ENCODE measurements at places on chromosomes 11 and 22. TPM values are rescaled to one million over a fixed set of nuclear protein-coding genes. Genes with fewer than 3 reads are reported as not detected.

Gene MTCH2
- 47.9 TPM for total RNA-seq

DNA sequence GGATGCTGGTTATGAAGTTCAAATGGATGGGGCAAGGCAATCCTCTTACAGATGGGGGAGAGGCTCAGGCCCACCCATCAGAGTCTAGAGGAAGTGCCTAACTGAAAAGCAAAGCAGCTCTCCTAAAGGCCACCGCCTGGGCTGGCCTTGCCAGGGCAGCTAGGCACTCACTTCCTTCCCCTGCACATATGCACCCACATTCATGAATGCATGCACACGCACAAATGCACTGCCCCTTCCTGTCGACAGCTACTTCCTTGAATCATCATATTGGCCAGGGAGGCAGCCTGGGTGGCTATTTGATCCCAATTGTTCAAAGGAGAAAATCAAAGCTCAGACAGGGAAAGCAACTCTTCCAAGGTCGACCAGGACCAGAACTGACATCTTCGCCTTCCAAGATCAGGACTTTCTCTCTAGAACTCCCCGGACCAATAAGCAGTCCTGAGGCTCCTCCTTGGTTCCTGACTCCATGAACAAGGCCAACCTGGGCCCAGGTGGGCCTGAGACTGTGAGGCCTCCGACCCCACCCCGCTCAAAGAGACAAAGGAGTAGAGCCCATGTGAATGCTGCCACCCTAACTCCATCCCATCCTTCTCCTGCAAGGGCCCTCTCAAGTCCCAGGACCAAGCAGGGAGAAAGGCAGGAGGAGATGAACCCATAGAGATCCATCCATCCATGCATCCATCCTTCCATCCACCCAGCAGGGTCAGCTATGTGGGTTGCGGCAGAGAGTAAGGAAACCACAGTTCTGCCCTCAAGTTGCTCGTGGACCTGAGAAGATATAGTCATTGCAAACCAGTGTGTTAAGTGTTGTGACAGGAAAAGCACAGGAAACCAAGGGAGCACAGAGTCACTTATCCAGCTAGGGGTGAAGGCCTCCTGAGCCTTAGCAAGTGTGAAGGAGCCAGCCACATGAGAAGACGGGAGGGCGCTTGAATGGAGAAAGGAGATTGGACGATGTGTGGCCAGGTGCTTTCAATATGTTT is 35.4 kb upstream of the LMO1 start:
- peaks cover 6% of the 10 kb centered on the region for H3K36me3 ChIP-seq
- DNase-seq: no peak
- no peak overlapping the region for H3K4me3 ChIP-seq
- no peaks in the 10 kb centered on the region for H3K4me1 ChIP-seq
- no peak overlapping the region for H3K27ac ChIP-seq

DNA sequence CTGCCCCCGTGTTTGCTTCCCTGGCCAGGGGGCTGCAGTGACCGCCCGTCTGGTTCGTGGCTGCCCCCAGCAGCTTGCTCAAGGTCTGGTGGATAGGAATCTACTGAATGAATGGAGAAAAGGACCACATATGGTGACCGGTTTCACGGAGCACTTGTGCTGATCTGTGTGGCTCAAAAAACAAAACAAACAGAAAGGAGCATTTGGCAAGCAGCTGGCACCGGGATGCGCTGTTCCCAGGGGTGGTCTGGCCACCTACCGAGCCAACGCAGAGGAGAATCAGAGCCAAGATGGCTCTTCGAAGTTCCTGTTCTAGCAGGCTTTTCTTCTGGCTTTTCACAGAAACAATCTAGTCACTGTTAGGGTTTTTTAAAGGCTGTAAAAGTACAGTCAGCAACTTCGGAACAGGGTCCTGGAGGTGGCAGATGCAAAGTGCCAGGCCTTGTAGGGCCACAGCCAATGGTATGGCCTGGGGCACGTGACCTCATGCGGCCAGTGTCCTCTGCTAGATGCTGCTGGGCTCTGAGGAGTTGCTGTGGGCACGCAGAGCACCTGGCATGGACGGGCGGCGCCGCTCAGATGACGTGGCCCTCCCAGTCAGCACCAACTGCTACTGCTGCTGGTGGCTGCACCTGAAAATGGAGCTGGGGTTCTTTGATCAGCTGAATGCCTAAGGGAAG is 27.3 kb upstream of the PACSIN2 start:
- H3K27ac ChIP-seq: no peak overlapping the region
- no peaks in the 10 kb centered on the region for H3K27me3 ChIP-seq
- H3K4me3 ChIP-seq: no peak overlapping the region

GRCh38 chr11:36098853-36099375 is 155.1 kb downstream of the LDLRAD3 start:
- H3K4me3 ChIP-seq: no peak overlapping the region
- no peak for DNase-seq
- H3K4me1 ChIP-seq: no peaks in the 10 kb centered on the region
- H3K27me3 ChIP-seq: no peaks in the 10 kb centered on the region
- no peak overlapping the region for H3K27ac ChIP-seq
